ENCODE measurements at places on chromosomes 4 and X.

DNA sequence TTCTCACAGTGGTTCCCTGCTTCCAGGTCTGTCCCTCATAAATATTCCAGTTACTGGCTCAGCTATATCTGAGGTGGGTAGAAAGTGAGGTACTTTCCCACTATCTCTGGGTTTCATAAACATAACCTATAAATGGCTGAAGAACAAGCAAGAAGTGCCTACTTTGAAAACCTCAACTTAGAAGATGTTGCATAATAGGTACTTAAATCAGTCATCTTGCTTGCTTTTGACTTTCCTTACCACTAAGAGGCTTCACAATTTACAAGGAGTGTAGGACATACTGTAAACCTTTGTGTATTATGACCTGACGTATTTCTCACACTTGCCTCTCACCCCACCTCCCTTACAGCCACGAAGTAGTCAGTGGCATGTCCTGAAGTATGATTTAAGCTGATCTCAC lies 145.9 kb downstream of the PCDH19 start:
- DNase-seq = no peak

DNA sequence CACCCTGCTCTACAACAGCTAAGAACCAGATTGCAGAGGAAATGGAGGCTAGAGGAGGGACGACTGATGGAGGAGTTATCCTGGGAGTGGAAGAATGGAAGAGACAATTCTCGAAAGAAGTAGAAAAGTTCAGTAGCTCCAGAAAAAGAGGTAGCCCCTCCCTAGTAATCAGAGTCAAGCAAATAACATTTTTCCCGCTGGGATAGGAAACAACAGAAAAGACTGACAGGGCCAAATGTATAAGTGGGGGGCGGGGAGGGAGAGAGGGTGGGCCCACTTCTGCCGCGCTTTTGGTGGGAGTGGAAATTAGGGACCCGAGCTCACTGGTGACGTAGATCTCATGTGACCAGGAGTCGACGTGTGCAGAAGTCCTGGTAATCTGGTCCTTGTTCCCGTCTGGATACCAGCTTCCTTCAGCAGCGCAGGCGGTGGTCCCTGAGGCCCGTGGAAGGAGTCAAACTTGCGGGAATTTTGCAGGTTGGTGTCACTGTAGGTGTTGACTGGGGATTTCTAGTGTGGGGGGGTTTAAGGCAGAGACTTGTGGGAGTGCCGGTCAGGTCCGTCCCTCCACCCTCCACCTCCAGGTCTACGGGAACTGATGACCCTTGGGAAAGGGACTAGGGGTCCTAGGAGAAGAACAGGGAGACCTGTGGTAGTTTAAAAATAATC lies at the start of gene TCEAL9:
Gene TCEAL9 (plus strand): TSS at position 377 of the 669 bp plus-strand sequence. CDS start 1,179 bp downstream, outside the sequence.
- peak; percentile 84 for DNase-seq

DNA sequence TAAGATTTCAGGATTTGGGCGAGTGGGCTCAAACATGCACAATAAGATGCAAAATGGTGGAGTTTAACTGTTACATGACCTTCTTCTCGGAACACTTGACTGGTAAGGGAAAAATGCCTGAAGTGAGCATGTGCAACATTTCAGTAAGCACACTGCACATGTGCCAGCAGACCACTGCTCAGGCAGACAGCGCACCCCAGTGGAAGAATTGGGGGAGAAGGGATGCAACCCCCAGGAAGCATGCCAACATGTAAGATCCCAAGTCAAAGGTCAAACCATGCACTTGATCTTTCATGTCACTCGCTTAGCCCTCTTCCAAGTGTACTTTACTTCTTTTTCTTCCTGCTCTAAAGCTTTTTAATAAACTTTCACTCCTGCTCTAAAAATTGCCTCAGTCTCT lies 256.3 kb downstream of the CENPC start:
- DNase-seq = peak; percentile 25

DNA sequence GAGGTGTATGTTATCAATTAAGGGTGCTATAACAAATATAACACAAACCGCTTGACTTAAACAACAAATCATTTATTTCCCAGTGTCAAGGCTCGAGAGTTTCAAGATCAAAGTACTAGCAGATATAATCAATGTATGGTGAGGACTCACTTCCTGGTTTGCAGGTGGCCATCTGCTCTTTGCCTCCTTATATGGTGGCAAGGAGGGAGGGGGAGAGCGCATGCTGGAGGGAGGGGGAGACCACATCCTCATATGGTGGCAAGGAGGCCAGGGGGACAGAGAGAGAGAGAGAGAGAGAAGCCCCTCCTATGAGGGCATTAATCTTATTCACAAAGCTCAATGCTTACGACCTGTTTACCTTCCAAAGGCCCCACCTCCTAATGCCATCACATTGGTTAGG lies 372.3 kb upstream of the SPOCK3 start:
- no peak for DNase-seq

DNA sequence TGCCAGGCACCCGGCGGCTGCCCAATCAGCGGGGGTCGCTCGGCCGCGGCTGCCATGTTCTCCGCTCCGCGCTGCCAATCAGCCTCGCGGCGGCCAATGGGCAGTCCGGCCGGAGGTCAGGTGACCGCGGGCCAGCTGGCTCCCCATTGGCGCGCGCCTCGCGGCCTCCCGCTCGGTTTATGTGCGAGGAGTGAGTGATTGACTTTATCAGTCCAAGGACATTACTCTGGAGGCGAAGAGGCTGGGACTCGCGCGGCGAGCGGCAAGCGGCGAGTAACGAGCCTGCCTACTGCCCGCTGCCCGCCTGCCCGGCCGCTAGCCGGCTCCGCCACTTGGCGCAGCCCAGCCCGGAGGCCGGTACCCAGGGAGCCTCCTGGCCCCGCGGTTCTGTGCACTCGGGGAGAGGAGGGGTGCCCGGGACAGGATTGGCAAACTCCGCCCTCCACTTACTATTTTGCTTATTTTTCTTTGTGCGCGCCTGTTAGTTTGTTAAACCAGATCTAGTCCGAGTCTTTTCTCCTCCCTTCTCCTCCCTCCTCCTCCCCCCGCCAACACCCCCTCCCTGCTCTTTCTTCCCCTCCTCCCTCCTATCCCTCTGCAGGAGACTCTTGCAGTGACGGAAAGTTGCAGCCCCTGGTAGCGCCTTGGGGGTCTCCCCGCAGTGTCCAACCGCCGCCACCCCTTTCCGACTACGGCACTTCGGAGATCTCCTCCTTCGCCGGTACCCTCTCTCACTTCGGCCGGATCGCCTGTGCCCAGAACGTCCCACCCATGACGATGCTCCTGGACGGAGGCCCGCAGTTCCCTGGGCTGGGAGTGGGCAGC lies at the start of gene ZIC3:
Gene ZIC3 (plus strand): TSS at position 207 of the 825 bp plus-strand sequence. CDS start 565 bp downstream, at position 772.
- peak; percentile 0 for DNase-seq

- peak; percentile 85 for DNase-seq
Observed at GRCh38 chr4:38162240-38162784, 202.1 kb downstream of the PTTG2 start.

DNA sequence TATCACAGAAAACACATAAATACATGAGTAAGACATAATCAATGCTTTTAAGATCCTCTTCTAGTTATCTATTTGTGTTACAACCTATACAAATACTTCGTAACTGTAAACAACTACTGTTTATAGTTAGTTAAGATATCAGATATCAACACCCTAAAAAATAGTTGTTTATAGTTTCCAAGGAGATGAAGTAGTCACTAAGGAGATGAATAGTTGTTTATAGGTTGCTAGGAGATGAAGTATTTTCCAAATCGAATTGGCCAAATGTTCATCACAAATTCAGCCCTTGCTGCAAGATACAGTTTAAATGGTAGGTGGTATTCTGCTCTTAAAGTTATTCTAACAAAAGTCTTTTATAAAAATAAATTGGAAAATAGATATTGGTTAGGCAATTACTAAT lies 618.2 kb upstream of the PCDH10 start:
- peak; percentile 67 for DNase-seq

GRCh38 chrX:3733043-3733430 lies 19.6 kb upstream of the PRKX start:
- DNase-seq = no peak

DNA sequence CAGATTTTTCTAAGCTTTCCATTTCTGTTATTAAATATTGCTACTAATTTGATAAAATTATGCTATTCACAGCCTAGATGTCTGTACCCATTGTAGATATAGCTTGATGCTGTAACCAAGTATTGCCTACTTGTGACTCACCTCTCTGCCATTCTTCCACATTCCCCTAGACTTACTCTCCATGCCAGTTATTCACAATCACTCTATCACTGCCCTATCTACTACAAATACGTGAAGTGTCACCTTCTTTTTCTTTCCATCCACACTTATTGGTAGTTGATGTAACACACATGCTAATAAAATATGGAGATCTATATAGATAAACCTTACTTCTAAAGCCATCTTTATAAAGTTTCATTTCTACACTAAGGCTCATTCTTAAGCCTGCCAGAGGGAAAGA lies 179.4 kb upstream of the PACRGL start:
- DNase-seq = peak; percentile 51

DNA sequence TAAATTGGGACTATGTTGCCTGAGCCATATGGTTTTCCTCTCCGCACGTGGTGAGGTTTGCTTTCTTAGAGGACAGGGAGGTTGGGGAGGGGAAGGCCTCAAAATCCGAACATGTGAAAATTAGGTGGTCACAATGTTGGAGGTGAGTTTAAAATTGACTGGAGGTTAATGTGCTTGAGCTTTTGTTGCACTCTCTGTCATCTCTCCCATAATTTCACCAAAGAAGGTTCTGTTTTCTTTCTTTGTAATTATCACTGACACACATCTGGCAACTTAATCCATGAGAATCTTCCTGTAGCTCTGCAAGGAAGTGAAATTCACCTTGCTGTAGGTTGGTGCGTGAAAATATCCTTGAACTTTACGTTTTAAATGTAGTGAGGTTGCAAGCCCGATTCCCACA lies 225.5 kb downstream of the PDGFC start:
- DNase-seq = no peak
